HS-5 (cell line): ENCODE measurements at places on chromosomes 11 and 22.

GRCh38 chr11:115363921-115364320 is 140.3 kb downstream of the CADM1 start:
- DNase-seq, result no peak

- DNase-seq, result peak; percentile 57
These were observed 27.9 kb upstream of the RBMXL2 start for GRCh38 chr11:7060868-7061267.

- peak; percentile 90 for DNase-seq
These were observed 87.3 kb downstream of the SIK3 start for GRCh38 chr11:117010808-117011540.

GRCh38 chr11:72851726-72852125 is 37.5 kb downstream of the ATG16L2 start:
- no peak for DNase-seq

GRCh38 chr22:20989323-20990138 is 7.4 kb downstream of the LZTR1 start:
- DNase-seq, result no peak

DNA sequence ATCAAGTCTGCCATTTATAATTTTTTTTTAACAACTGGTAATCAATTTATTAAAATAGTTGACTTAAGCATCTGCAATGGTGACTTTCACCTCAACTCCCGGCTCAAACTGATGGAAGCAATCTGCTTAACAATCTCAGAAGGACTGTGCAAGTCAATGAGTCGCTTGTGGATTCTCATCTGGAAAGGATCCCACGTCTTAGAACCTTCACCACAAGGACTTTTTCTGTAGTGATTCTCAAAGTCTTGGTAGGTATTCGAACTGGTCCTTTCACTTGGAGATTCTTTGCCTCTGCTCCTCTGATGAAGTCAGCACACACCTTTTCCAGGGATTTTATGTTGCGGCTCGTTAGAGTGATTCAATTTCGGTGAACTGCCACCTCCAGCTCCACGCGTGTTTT is 7.3 kb downstream of the RSF1 start:
- DNase-seq, result no peak

GRCh38 chr11:32006799-32007388 is 84.0 kb upstream of the RCN1 start:
- DNase-seq, result peak; percentile 41
